Breast epithelium (tissue), 4 donors: ENCODE measurements at places on chromosomes 6 and 20. TPM values are rescaled to one million over a fixed set of nuclear protein-coding genes. Genes with fewer than 3 reads are reported as not detected.

GRCh38 chr6:48429610-48430009, 318.6 kb upstream of the PTCHD4 start:
- no peak overlapping the region for H3K4me3 ChIP-seq
- DNase-seq = no peak
- no peaks in the 10 kb centered on the region for H3K36me3 ChIP-seq
- H3K27ac ChIP-seq = no peak overlapping the region

DNA sequence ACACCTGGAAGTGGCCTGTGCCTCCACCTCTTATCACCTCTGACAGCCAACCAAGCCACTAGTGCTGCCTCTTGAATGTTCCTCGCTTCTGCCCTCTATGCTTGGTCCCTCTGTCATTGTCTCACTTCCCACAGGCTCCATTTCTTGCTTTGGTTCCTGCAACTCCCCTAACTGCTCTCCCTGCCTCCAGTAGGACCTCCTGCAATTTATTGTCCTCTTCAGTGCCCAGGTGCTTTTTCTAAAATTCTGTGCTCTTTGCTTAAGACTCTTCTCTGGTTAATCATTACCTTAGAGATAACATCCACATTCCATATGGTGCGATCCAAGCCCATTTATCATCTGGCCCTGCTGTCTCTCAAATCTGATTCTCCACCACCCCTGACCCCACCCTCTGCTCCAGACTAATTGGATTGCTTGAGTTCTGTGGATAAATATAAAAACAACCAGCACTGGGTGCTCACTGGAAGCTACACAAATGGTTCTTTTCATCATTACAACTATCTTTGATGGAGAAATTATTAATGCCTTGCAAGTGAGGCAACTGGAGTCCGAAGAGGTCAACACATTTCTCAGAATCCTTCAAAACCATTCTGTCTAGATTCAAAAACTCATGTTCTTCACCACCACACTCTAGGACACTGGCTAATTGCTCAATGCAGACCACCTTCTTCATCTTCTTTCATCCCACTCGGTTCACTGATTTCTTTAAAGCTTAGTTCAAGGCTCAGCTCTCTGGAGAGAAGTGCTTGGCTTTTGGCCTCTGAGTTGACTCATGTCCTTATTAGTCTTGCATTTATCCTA, 47.2 kb downstream of the FOXA2 start:
- no peak for DNase-seq
- H3K27ac ChIP-seq = no peak overlapping the region
- no peaks in the 10 kb centered on the region for H3K36me3 ChIP-seq
- no peaks in the 10 kb centered on the region for H3K4me1 ChIP-seq
- no peak overlapping the region for H3K4me3 ChIP-seq

CALHM6 gene
- 2.3 TPM for total RNA-seq

DNA sequence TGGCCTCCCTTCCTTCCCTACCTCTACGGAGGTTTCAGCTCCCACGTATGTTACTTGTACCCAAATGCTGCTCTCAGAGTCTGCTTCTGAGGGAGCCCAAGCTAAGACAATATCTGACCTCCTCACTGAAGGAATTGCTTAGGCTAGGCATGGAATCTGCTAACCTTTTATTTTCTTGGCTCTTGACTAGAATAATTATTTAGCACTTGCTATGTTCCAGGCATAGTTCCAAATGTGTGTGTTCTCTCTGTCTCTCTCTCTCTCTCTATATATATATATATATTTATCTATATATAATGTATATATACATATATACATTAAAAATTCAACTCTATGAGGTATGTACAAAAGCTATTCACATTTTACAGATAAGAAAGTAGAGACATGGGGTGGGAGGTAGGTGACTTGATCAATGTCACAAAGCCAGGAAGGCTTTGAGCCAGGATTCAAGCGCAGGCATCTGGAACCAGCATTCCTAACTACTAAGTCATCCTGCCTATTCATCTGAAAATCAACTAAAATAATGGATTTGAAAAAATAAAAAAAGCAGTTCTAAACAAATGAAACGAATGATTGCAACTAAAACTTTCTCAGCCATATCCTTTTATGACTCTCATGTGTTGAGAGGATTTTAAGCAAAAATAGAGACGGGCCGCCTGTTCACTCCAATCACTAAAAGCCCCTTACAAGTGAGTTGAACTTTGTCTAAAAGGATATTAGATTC, 189.7 kb upstream of the JAG1 start:
- H3K27me3 ChIP-seq = no peaks in the 10 kb centered on the region
- no peak overlapping the region for H3K4me3 ChIP-seq
- H3K27ac ChIP-seq = no peak overlapping the region

GRCh38 chr20:56117350-56117749, 112.0 kb upstream of the CBLN4 start:
- no peaks in the 10 kb centered on the region for H3K27me3 ChIP-seq
- no peak overlapping the region for H3K4me3 ChIP-seq
- H3K27ac ChIP-seq = no peak overlapping the region

GRCh38 chr6:15264902-15265761, 19.3 kb downstream of the JARID2 start:
- H3K4me3 ChIP-seq = no peak overlapping the region
- peaks cover 14% of the 10 kb centered on the region for H3K4me1 ChIP-seq
- H3K36me3 ChIP-seq = no peaks in the 10 kb centered on the region

GRCh38 chr6:93318121-93318520, 101.2 kb downstream of the EPHA7 start:
- no peak for DNase-seq
- H3K4me1 ChIP-seq = no peaks in the 10 kb centered on the region
- H3K27ac ChIP-seq = no peak overlapping the region
- no peaks in the 10 kb centered on the region for H3K27me3 ChIP-seq
- H3K4me3 ChIP-seq = no peak overlapping the region

DNA sequence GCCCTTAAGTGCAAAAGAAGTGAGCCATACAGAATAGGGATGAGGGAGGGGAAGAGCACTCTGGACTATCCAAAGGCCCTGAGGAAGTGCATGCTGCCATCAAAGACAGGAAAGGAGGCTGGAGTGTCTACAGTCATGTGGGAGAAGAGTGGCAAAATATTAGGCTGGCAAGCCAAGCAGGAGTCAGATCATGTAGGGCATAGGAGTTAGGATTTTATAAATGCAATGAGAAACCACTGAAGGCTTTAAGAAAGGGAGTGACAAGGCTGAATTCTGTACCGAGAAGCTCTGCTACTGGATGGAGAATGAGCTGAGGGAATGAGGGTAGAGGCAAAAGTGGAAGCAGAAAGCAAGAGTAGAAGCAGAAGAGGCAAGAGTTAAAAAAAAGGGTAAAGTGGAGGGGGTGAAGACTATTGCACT, 2.3 kb downstream of the ZSCAN31 start:
- H3K27me3 ChIP-seq = no peaks in the 10 kb centered on the region
- peaks cover 5% of the 10 kb centered on the region for H3K4me1 ChIP-seq
- no peak overlapping the region for H3K27ac ChIP-seq
- no peak for DNase-seq

HLA-DQB1 gene
- total RNA-seq = 7.2 TPM

GRCh38 chr6:74939151-74939708, 266.6 kb downstream of the COL12A1 start:
- H3K27ac ChIP-seq = no peak overlapping the region
- H3K27me3 ChIP-seq = no peaks in the 10 kb centered on the region
- no peak for DNase-seq
- no peaks in the 10 kb centered on the region for H3K4me1 ChIP-seq
- H3K4me3 ChIP-seq = no peak overlapping the region
- H3K36me3 ChIP-seq = no peaks in the 10 kb centered on the region

NCOA5 gene
- total RNA-seq = 30.1 TPM
